ENCODE measurements at places on chromosomes 2 and 18. TPM values are rescaled to one million over a fixed set of nuclear protein-coding genes. Genes with fewer than 3 reads are reported as not detected.

DNA sequence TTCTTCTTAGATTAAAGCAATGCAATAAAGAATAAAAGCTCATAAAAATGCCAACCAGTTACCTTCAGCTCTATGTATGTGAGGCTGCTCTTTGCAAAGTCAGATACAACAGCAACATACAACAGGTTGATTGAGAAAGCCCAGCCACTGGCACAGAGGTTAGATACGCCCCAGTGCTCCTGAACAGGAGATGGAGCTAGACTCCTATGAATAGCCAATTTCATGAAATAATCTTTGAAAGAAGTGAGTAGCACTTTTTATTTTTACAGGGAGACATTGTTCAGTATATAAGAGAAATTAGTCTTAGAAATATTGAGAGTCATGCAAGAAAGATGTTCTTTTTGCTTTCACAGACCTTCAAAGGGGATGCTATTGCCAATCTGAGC lies 362.4 kb upstream of the MEX3C start:
- no peak for DNase-seq

DNA sequence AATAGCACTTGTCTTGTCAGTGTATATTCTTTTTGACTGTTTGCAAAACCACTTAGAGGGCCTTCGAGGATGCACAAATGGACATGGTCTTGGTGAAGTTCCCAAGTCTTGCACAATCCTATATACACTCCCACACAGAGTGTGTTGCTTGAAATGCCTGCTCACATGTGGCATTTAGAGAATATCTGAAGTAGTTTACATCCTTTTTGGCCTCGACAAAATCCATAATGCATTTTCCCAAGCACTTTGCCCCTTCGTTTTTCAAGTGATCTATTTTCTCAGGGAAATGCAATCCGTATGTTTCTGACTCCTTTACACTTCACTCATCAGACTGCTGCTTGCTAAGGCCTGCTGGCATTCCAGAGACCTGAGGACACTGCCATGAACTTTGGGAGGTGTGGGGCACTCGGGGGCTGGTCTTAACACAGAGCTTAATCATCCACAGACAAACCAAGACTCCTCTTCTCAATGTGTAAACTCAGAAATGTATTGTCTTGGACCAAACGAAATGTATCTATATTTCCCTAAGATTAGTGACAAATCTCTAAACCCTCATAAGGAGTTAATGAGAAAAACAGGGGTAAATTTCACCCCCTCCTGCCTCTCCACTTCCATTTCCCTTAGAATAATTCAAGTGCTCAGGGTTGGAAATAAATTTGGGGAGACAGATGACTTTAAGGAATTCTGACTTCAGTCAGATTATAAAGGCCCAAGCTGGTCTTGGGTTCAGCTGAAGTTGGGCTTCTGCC lies 219.3 kb upstream of the APCDD1 start:
- peak; percentile 30 for DNase-seq

DNA sequence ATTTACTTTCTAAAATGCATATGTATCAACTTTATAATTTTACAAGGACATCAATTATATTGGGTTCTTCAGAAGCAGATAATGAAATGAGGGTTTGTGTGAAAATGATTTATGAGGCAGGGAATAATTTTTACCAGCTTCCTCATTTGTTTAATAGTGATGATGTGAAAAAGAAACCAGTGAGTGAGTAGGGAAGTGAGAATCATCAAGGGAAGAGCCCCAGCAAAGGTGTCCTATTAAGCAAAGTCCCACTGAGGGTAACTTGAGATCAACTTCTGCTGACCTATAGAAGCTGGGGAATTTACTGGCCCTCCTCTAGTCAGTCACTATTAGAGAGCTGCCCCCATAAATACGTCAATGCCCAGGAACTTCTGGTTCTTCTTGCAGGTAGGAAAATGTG lies 266.8 kb upstream of the LYPD1 start:
- no peak for DNase-seq

The HEATR5B gene
- 25.1 TPM for total RNA-seq

The MEP1B gene
- total RNA-seq: 0.36 TPM

The MSTN gene
- total RNA-seq: 0.04 TPM

The CDKL4 gene
- total RNA-seq: 1.8 TPM
